Hair follicular keratinocyte (primary cell): ENCODE measurements at places on chromosomes 7 and 10. TPM values are rescaled to one million over a fixed set of nuclear protein-coding genes. Genes with fewer than 3 reads are reported as not detected.

TFAM gene
- 27.5 and 37.0 TPM in 2 replicates for total RNA-seq

HILPDA gene
- total RNA-seq = 10.1 and 11.9 TPM in 2 replicates

SCIN gene
- not detected in 2 replicates for total RNA-seq

SLC29A4 gene
- 0.80 and 8.6 TPM in 2 replicates for total RNA-seq

TRPV6 gene
- 0.08 TPM in 1 of 2 replicates, not detected in the other for total RNA-seq

RAPGEF5 gene
- total RNA-seq = 5.8 and 7.6 TPM in 2 replicates

PIP gene
- not detected in 2 replicates for total RNA-seq

ANKRD22 gene
- total RNA-seq = 0.31 and 0.42 TPM in 2 replicates

TACC2 gene
- 21.4 and 25.0 TPM in 2 replicates for total RNA-seq

CDH23 gene
- total RNA-seq = 1.2 TPM in 1 of 2 replicates, not detected in the other

HPSE2 gene
- not detected in 2 replicates for total RNA-seq

RPEL1 gene
- 0.04 TPM in 1 of 2 replicates, not detected in the other for total RNA-seq

FLNC gene
- total RNA-seq = 0.11 and 0.16 TPM in 2 replicates

ADRA2A gene
- not detected in 2 replicates for total RNA-seq

PAOX gene
- total RNA-seq = 2.5 and 6.9 TPM in 2 replicates

CLDN3 gene
- total RNA-seq = not detected in 2 replicates

TMEM176A gene
- total RNA-seq = 0.23 TPM in 1 of 2 replicates, not detected in the other

ANKRD7 gene
- total RNA-seq = 0.61 and 1.4 TPM in 2 replicates

CYP3A5 gene
- 0.53 and 2.3 TPM in 2 replicates for total RNA-seq
